ENCODE measurements at places on chromosomes 16 and 17. TPM values are rescaled to one million over a fixed set of nuclear protein-coding genes. Genes with fewer than 3 reads are reported as not detected.
A peak's percentile ranks its signal among the peaks of the same experiment; 100 is the strongest.

The TEPSIN gene
- 39.2 TPM for total RNA-seq

DNA sequence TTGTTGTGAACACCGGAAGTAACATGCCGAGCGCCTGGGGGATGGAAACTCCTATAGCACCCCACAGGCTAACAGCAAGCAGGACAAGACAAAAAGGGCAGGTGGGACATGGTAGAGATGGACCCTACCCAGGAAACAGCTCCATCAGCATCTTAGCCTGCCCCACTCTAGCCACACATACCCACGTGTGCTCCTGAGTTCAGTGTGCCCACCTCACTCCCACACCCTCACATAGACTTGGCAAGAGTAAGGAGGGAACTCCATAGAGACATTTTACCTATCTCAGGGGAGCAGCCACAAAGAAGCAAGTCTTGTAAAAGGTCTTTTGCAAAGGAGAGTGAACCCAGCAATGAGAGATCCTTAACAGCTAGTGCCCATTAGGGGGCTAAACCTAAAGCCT, 37.8 kb upstream of the CACNG3 start:
- H3K36me3 ChIP-seq: no peaks in the 10 kb centered on the region
- no peak overlapping the region for H3K27ac ChIP-seq
- H3K4me3 ChIP-seq: no peak overlapping the region
- H3K27me3 ChIP-seq: no peaks in the 10 kb centered on the region
- no peaks in the 10 kb centered on the region for H3K4me1 ChIP-seq

DNA sequence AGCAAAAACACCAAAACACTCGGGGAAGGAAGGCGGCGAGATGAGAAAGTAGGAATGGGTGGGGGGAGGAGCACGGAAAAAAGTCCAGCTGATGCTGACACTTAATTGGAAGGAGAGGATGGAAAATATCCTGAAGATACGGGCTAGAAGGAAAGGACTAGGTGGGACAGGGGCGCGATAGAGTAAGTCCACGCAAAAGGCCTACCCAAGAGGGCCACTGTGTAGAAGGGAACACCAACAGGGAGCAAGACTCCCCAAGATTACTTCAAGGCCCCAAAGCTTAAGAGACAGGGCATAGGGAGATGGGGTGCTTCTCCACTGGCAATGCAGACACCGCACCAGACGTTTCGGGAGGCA, 736 bp downstream of the APPBP2 start:
- peak overlapping the region; percentile 95 for H3K27ac ChIP-seq
- H3K36me3 ChIP-seq: peaks cover 3% of the 10 kb centered on the region
- H3K4me3 ChIP-seq: peak overlapping the region; percentile 94

DNA sequence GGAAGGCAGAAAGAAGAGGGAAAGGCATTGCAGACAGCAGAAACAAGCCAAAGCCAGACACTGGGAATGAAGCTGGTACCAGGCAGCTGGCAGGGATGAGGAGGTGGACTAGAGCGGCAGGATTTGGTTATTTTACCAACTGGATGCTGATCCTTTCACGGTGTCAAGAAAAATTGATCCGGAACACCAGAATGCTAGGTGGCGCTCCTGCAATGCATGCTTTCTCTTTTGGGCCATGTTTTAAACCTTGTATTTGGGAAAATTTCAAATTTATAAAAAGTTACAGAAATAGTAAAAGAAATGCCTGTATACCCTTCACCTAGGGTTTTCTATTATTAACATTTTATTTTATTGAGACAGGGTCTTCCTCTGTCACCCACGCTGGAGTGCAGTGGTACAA, 224.7 kb downstream of the SOX9 start:
- DNase-seq: no peak
- H3K27ac ChIP-seq: no peak overlapping the region
- H3K27me3 ChIP-seq: no peaks in the 10 kb centered on the region

GRCh38 chr16:68626557-68626956, 18.6 kb upstream of the CDH3 start:
- H3K36me3 ChIP-seq: no peaks in the 10 kb centered on the region
- H3K27ac ChIP-seq: no peak overlapping the region
- no peak overlapping the region for H3K4me3 ChIP-seq
- DNase-seq: no peak

The GNG13 gene
- total RNA-seq: not detected

The MYO1C gene
- 184 TPM for total RNA-seq

DNA sequence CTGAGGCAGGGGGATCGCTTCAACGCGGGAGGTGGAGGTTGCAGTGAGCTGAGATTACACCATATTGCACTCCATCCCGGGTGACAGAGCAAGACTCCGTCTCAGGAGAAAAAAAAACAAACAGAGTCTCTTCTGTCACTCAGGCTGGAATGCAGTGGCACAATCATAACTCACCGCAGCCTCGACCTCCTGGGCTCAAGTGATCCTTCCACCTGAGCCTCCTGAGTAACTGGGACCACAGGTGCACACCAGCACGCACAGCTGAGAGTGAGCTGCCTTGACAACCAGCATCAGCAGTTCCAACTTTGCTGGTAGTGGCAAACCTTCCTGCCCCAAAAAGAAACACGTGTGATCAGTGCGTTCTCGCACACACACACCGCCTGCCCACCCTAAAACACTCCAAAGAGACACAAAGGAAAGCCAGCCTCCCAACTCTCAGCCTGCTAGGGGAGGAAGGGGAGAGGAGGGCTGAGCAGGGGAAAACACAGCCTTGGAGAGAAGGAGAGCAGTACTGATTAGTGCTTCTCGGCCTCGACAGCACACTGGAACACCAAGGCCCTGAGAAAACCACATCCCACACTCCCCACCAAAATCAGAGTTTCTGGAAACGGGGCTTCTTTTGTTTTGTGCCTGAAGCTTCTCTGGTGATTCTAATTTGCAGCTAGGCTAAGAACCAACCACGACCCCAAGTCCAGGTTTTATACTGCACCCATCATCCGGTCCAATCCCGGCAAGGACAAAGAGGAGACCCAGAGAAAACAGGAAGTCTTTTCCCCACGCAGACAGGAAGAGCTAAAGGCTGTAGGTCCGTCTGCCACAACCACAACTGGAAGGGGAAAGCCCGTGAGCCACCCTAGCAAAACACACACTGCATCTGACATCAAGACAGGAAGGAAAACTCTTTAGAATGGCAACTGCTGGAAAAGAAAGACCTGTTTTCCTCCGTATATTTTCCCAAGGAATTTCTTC, 28.8 kb downstream of the ZCCHC14 start:
- H3K4me1 ChIP-seq: peaks cover 75% of the 10 kb centered on the region
- peak overlapping the region; percentile 48 for H3K4me3 ChIP-seq
- DNase-seq: no peak
- peak overlapping the region; percentile 97 for H3K27ac ChIP-seq
- peaks cover 11% of the 10 kb centered on the region for H3K36me3 ChIP-seq

DNA sequence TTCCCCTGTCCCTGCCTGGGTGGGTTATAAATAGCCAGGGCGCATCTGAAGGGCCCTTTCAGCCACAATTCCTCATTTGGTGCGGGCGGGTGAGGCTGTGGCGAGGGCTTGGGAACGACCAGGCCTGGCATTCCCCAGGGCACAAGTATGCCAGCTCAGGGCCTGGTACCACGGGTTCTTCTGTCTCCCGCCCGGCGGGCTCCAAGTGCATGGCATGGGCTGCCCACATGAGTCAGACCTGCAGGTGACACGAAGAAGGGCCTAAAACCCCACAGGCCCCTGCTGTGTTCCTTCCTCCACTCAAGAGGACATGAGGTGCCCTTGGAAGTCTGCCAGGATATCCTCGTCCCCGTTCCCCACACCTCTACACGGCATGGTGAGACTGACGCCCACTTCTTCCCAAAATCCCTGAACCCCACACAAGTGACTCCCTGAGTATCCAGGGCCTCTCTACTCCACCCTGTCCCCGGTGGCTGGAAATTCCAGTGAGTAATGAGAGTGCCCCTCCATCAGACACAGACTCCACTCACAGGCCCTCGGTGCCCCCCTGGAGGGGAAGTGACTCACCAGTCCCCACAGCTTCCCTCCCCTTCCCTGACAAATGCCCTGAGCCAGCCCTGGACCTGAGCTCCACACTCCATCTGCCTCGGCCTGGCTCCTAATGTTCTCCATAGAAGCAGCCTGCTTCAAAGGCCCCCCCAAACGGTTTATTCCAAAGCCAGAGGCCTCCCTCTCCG, 68.8 kb downstream of the ABR start:
- no peaks in the 10 kb centered on the region for H3K27me3 ChIP-seq
- peak overlapping the region; percentile 99 for H3K27ac ChIP-seq
- peak; percentile 96 for DNase-seq

The C17orf67 gene
- total RNA-seq: 2.4 TPM

- no peak for DNase-seq
- no peaks in the 10 kb centered on the region for H3K27me3 ChIP-seq
- H3K27ac ChIP-seq: peak overlapping the region; percentile 6
Measured at GRCh38 chr16:53893731-53894435, 189.9 kb downstream of the FTO start.

- no peaks in the 10 kb centered on the region for H3K27me3 ChIP-seq
- H3K36me3 ChIP-seq: peaks cover 5% of the 10 kb centered on the region
- no peak overlapping the region for H3K27ac ChIP-seq
- H3K4me3 ChIP-seq: no peak overlapping the region
- DNase-seq: no peak
Measured at GRCh38 chr16:88659160-88659559, 3.7 kb downstream of the MVD start.

Data from osteocyte (in vitro differentiated cells).